ENCODE measurements at places on chromosomes 16 and 17.

GRCh38 chr16:2500430-2500917 is 13.3 kb upstream of the ATP6V0C start:
- no peak for DNase-seq

DNA sequence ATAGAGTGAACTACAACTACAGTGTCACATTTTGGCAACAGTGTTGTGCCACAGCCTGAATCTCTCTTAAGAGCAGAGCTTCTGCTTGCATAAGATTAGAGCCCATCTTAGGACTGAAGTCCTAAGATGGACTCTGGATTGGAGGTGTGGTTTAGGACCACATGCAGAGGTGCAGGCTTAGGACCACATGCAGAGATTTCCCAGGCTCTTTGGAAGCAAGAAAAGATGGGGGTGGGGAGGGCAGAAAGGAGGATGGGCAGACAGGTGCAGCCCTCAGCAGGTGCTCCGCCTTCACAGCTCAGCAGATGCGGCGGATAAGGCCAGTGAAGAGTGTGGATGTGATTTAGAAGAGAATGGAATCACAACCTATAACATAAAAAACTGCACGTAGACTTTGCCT is 128.7 kb downstream of the TANGO6 start:
- no peak for DNase-seq

DNA sequence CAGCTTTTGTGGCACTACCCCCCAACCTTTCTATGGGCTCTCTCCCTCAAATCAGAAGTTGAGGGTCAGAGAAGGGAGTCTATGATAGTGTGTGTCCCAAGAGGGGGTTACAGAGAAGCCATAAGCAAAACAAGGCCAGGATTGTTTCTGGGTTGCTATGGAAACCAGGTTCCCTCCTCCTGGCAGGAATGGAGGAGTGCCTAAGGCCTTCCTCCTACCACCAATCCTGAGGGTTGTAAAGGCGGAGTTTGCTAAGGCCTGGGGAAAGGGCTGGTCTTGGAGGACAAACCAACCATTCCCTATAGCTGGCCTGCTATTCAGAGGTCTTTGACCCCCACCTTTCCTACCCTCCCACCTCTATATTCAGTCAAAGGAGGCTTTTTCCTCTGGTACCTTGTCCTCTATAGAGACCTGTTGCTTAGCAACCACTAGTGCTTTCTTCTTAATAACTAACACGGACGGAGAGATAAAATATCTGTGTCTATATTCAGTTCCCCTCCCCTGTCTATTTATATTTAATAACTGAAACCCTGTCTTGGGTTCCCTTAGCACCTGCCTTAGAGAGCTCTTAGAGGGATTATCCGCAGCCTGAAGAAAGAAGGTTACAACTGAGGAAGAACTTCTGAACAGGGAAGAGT is 43.4 kb downstream of the NEUROD2 start:
- DNase-seq: no peak

- no peak for DNase-seq
These were observed 124.9 kb downstream of the RBFOX3 start for GRCh38 chr17:79485991-79486390.

GRCh38 chr17:82263641-82264040 is 9.9 kb downstream of the CSNK1D start:
- no peak for DNase-seq

GRCh38 chr17:61391595-61392291 is 7.9 kb upstream of the TBX2 start:
- no peak for DNase-seq

DNA sequence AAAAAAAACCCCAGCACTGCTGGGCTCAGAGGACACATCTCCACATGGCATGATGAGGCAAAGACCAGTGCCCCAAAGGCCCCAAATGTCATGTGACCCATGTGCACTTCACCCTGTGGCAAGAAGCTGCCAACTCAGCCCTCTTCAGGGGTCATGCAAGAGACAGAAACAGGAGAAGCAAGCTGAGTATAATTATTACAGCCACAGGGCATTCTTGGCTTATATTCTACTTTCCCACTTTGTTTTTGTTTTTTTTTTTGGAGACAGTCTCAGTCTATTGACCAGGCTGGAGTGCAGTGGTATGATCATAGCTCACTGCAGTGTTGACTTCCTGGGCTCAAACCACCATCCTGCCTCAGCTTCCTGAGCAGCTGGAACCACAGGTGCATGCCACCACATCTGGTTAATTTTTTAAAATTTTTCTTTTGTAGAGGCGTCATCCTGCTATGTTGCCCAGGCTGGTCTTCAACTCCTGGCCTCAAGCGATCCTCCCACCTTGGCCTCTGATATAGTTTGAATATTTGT is 32.7 kb upstream of the LITAF start:
- peak; percentile 85 for DNase-seq

- no peak for DNase-seq
These were observed 70.8 kb downstream of the SHISA9 start for GRCh38 chr16:12972246-12972645.

DNA sequence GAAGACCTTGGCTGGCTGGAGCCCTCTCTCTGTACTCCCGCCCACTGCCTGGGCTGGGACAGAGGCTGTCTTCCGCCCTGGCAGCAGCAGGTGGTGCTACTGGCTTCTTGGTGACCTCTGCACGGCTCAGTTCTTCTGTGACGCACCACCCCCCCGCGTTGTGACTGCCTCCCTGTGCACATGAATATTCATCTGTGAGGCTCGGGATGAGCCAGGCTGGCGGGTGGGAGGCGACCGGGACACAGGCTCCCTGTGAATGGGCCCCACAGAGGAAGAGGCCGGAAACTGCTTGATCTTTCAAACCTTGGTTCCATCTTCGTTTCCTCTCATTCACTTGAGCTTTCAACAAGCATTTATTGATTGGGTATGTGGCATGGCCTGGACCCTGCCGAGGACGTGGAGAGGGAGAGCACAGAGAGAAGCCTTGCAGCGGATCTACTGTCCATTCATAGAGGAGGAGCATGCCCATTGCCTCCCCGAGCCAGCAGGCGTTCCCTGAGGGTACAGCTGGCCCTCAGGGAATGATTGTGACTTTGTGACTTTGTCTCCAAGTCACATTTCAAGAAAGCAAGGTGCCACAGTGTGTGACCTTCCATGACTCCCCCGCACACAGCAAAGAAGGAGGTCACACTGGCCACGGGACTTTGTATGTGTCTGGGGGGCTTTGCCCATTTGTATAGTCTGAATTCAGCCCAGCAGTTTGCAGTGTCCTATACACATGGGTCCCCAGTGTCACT is 45.0 kb downstream of the B9D1 start:
- DNase-seq: peak; percentile 41

GRCh38 chr17:79625706-79626105 is 14.9 kb upstream of the RBFOX3 start:
- no peak for DNase-seq

GRCh38 chr16:1740781-1741490 is 30.4 kb downstream of the NME3 start:
- no peak for DNase-seq

DNA sequence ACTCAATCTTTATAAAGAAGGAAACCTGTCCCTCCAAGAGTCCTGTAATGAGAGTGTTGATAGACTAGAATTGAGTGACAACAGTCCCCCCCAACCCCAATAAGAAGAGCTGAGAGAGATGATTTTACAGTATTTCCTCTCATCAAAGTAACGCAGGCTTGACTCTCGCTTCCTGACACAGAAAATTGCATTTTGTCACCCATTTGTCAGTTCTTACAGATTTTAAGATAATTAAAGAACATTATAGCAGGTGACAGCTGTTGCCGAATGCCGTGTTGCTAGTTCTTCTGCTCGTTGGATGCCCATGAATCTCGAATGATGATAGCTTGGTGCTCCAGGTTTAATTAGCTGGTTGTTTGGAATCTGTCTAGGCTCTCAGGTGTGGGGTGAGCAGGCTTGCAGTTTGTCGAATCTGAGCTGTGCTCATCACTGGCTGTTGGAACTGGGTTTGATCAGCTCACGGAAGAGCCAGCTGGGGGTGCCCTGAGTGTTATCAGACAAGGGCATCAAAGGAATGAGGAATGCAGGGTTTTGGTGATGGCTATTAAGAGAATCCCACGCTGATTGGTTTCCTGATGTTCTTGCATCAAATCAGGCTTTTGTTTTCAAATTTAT is 84.8 kb upstream of the CPHXL start:
- DNase-seq: no peak

DNA sequence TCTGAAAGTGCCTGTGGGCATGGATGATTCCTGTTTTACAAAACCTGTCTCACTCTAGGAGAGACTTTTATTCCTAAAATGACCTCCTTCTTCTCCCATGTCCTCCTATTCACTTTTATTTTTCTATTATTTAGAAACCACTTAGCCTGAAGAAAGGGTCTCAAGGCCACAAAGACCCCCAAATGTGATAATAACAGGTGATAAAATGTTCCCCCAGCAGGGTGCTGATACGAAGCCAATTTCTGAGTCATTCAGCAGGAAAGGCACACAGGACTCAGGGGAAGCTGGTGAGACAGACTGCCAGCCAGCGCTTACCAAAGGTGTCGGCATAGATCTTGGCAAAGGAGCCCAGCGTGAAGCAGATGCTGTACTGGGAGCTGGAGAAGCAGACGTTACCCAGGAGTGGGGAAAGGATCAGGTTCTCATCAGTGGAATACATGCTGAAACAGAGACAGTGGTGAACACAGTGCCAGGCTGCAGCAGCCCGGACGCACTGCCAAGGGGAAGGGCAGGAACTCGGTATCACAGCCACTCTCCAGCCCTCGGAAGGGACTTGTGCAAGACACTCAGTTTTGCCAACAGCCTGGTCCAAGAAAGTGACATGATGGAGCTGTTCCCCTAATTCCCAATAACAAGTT is 24.6 kb downstream of the HIGD1B start:
- DNase-seq: no peak

DNA sequence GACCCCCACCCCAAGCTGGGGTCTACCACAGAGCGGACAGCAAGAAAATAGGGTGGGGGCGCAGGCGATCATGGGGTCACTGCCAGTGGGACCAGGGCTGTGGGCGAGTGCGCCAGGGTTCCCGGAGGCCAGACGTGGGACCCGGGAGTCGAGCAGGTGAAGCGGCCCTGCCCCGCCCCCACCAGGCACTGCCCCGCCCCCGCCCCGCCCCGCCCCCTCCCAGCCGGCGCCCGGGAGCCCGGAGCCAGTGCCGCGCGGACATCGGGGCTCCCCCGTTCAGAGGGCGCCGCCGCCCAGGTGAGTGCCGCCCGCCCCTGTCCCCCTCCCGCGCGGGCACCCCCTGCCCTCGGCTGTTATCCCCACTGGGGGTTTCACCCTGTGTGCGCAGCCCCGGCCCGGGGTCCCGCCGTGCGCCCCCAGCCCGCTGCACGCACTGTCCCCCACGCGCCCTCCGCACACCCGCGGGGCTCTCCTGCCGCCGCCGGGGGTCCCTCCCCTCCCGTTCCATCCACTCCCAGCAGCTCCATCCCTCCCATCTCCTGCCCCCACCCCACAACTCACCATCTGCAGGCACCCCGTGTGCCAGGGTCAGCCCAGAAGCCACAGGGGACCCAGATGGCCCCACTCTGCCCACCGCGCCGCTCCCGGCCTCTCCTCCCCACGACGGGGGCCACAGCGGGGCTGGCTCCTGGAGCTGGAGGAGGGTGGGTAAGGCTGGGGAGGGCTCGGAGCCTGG is at the start of gene SSTR5:
TSS of gene SSTR5 (plus strand) at position 222 of the 736 bp plus-strand sequence. CDS start 6,122 bp downstream, outside the sequence.
- no peak for DNase-seq

GRCh38 chr17:15342460-15342859 is 1.1 kb upstream of the TEKT3 start:
- no peak for DNase-seq

DNA sequence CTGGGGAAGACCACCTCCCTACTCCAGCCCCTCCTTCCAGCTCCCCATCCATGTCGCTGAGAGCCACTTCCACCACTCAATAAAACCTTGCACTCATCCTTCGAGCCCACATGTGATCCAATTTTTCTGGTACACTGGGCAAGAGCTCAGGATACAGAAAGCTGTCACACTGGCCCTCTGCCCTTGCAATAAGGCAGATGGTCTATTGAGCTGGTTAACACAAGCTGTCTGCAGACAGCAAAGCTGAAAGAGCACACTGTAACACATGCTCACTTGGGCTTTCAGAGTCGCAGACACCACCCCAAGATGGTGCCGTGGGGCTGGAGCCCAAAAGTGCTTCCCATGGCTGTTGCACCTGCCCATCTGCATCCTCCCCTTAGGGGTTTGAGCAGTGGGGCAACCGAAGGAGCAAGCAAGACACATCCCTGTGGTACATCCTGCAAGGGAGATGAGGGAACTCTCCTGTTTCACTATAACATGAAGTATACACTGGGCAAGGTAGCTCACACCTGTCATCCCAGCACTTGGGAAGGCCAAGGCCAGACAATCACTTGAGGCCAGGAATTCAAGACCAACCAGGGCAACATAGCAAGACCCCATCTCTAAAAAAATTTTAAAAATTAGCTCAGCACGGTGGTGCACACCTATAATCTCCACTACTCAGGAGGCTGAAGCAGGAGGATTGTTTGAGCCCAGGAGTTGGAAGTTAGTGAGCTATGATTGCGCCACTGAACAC is 52.8 kb upstream of the C17orf78 start:
- DNase-seq: no peak

- no peak for DNase-seq
These were observed 20.5 kb upstream of the EMP2 start for GRCh38 chr16:10600782-10601443.

GRCh38 chr17:14545156-14545906 is 244.4 kb downstream of the HS3ST3B1 start:
- DNase-seq: no peak

GRCh38 chr17:57603546-57603945 is 141.6 kb downstream of the CCDC182 start:
- DNase-seq: no peak

- DNase-seq: no peak
These were observed 5.6 kb downstream of the LLGL2 start for GRCh38 chr17:75530837-75531720.

DNA sequence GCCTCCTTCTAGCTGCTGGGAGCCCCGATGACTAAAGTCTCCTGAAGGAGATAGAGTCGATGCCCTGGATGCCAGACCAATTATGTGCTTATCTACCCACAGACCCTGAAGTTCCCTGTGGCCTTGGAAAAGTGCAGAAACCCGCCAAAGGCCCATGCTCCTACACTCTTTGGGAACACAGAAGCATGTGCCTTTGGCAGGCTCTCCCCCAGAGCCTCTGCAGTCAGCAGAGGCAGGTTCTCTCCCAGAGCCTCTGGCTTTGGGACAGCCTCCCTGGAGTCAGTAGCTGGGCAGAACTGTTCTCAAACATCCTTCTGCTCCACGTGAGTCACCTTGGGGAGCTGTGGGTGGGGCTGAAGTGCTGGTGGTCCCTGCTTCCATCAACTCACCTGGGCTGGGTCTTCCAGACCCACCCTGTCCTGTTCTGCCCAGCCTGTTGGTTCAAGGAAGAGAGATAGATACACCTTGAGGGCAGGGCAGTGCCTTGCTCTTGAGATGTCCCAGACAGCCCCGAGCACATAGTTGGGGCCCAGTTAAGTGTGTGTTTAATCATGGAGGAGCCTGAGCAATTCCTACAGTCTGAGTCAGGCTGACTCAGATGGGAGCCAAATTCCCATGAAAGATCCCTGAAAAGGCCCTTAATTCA is 3.2 kb upstream of the CDK5RAP3 start:
- DNase-seq: no peak
